Thoracic aorta endothelial cell (primary cell): ENCODE measurements at places on chromosomes 6 and 20. TPM values are rescaled to one million over a fixed set of nuclear protein-coding genes. Genes with fewer than 3 reads are reported as not detected.

The ZNF165 gene
- 0.27 and 0.29 TPM in 2 replicates for total RNA-seq

The MYB gene
- 0.14 and 0.27 TPM in 2 replicates for total RNA-seq

The BEND6 gene
- total RNA-seq, result 1.0 and 1.1 TPM in 2 replicates

The OLIG3 gene
- total RNA-seq, result not detected in 2 replicates

The WFDC5 gene
- not detected in 2 replicates for total RNA-seq

The EYS gene
- not detected in 2 replicates for total RNA-seq

The MACROD2 gene
- 0.66 and 1.0 TPM in 2 replicates for total RNA-seq

The APOM gene
- total RNA-seq, result 0.29 TPM in 1 of 2 replicates, not detected in the other

The DEFB132 gene
- not detected in 2 replicates for total RNA-seq

The WFDC12 gene
- total RNA-seq, result not detected in 2 replicates

The CTCFL gene
- not detected in 2 replicates for total RNA-seq

The CST4 gene
- not detected in 2 replicates for total RNA-seq

The STMN3 gene
- total RNA-seq, result 3.5 and 6.1 TPM in 2 replicates

The BPIFB4 gene
- not detected in 2 replicates for total RNA-seq

The IL17F gene
- not detected in 2 replicates for total RNA-seq

The ARMC12 gene
- 0.13 TPM in 1 of 2 replicates, not detected in the other for total RNA-seq

The TRAPPC3L gene
- total RNA-seq, result 0.13 and 0.22 TPM in 2 replicates

The VPS52 gene
- 35.5 and 39.2 TPM in 2 replicates for total RNA-seq

The KIAA1586 gene
- 20.7 and 21.3 TPM in 2 replicates for total RNA-seq

The FERMT1 gene
- 3.3 and 6.5 TPM in 2 replicates for total RNA-seq

The SYNDIG1 gene
- total RNA-seq, result not detected in 2 replicates

The SLX4IP gene
- total RNA-seq, result 5.1 and 5.8 TPM in 2 replicates

The DYNLRB1 gene
- 61.6 and 74.7 TPM in 2 replicates for total RNA-seq

The ATP6V1G2 gene
- 0.50 and 0.53 TPM in 2 replicates for total RNA-seq

The SMPD2 gene
- total RNA-seq, result 8.4 and 11.8 TPM in 2 replicates

The C6orf52 gene
- not detected in 2 replicates for total RNA-seq

The ECT2L gene
- total RNA-seq, result not detected in 2 replicates

The RBBP8NL gene
- total RNA-seq, result not detected in 2 replicates

The PACRG gene
- not detected in 2 replicates for total RNA-seq

The C6orf62 gene
- 192 and 211 TPM in 2 replicates for total RNA-seq

The CCDC170 gene
- under 0.01 and 0.14 TPM in 2 replicates for total RNA-seq

The OPRM1 gene
- total RNA-seq, result not detected in 2 replicates

The ELOVL2 gene
- total RNA-seq, result not detected in 2 replicates

The CNR1 gene
- total RNA-seq, result under 0.01 and 0.07 TPM in 2 replicates
